ENCODE measurements at places on chromosomes 7 and 10. TPM values are rescaled to one million over a fixed set of nuclear protein-coding genes. Genes with fewer than 3 reads are reported as not detected.

DNA sequence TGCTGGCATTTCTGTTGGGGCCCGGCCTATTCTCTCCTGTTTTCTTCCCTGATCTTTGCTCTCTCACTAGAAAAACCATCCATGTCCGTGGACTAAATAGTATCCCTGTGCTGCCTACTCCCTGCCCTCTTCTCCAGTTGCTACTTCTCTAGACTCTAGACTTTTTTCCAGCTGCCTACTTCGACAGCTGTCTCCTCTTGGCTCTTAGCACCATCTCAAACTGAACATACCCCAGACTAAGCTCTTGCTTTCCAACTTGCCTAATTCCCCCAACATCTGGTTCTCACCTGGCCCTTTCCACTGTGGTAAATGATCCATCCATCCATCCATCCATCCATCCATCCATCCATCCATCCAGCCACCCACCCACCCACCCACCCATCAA is 19.5 kb downstream of the ADCYAP1R1 start:
- no peak for DNase-seq

DNA sequence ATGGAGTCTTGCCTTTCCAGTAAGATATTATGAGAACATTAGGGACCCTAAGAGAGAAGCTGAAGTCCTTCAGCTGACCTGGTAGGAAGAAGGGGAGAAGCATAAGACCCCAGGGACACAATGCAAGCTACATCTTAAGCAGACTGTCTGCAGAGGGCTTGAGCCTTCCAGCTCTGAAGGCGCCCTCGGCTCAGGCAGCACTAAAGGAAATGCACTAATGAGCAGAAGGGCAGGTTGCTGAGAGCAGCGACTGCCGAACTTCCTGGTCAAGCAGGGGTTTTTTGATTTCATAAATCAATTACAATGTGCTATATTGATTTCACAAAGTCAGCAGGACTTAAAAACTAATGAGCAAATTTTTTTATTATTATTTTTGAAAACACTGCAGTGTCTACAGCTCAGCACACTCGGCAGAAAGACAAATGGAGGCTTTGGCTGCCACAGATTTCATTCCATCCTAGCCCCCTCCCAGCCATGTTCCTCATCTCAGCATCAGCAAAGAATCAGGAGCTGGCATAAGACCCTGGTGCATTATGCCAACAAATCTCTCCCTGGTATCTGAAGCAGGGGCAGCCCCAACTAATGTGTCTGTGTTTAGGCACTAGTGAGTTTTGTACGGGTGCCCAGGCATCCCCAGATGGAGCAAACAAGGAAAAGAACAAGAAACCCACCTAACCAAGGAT is 57.1 kb downstream of the LRRTM3 start:
- no peak for DNase-seq

CDHR3 gene
- 0.34 TPM for total RNA-seq

DNA sequence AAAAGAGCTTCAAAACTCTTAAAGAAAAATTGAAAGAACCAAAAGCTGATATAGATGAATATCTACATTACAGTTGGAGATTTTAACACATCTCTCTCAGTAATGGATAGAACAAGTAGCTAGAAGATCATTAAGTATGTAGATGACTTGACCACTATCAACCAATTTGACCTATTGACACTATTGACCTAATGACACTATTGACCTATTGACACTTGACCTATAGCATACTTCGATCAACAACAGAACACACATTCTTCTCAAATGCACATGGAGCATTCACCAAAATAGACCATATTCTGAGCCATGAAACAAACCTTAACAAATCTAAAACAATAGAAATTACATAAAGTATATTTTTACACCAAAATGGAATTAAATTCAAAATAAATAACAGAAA is 22.3 kb downstream of the GIMAP5 start:
- DNase-seq, result no peak

DNA sequence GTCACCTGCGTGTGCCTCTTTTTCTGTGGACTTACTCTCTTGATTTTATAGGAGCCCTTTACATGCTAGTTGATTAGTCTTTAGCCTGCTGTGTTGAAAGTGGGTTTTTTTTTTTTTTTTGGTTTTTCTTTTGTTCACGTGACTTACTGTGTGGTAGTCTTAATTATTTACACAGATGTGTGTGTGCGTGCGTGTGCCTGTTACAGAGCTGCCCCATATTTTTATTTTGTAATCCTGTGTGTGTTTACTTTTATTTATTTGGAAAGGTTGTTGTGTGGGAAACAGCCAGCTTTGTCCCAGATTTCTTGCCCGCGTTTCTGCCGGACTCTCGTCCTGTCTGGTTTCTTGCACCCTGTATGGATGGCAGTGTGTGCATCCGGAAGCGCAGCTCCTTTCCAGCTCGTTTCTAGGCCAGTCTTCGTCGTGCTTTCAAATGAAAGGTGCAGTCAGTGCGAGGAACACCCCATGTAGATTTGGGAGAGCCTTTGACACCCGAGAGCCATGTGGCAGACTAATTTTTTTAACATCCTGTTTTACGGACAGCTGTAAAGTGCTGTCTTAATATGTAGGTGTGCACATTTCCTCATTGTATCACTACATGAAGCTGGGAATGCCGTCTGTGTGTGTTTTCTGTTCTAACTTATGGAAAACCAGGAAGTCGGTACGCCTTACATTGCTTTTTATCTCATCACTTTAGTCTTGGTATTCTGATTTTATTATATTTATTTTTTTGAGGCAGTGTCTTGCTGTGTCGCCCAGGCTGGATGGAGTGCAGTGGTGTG is 55.6 kb downstream of the DNAJB6 start:
- DNase-seq, result no peak

SUV39H2 gene
- total RNA-seq, result 3.5 TPM

- no peak for DNase-seq
Observed at GRCh38 chr10:25257646-25258045, 82.8 kb downstream of the GPR158 start.
